ENCODE measurements at places on chromosomes 12 and 14.

- peak; percentile 90 for DNase-seq
These were observed 25.0 kb downstream of the HIP1R start for GRCh38 chr12:122860040-122860853.

GRCh38 chr12:96303653-96304052 is 96.6 kb downstream of the CDK17 start:
- no peak for DNase-seq

- DNase-seq, result no peak
These were observed 17.6 kb downstream of the CLEC14A start for GRCh38 chr14:38238332-38238731.

DNA sequence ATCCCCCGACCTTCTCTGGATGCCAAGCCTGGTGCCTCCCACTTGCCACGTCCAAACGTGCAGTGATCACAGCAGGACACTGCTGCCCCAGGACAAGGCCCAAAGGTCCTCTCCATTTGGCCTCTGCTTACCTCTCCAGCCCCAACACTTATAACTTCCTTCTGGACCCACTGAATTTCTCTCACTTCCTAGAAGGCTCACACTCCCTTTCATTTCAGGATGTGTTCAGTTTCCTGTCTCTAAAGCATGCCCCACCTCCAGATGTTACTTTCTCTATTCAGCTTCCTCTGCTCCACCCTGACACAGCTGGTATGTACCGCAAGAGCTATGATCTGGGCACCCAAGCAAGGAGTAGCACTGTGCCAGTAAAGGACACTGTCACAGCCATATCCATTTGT is 33.0 kb downstream of the CDKL1 start:
- DNase-seq, result peak; percentile 46

- no peak for DNase-seq
These were observed 111.1 kb upstream of the PLEKHA5 start for GRCh38 chr12:19018302-19018970.

- DNase-seq, result peak; percentile 17
These were observed 15.9 kb downstream of the ZNF641 start for GRCh38 chr12:48334808-48335207.

GRCh38 chr14:32404784-32405573 is 75.9 kb downstream of the AKAP6 start:
- no peak for DNase-seq

- no peak for DNase-seq
These were observed 45.9 kb upstream of the MSRB3 start for GRCh38 chr12:65232476-65233077.

- no peak for DNase-seq
These were observed 230.2 kb downstream of the SLC41A2 start for GRCh38 chr12:104727726-104728465.

DNA sequence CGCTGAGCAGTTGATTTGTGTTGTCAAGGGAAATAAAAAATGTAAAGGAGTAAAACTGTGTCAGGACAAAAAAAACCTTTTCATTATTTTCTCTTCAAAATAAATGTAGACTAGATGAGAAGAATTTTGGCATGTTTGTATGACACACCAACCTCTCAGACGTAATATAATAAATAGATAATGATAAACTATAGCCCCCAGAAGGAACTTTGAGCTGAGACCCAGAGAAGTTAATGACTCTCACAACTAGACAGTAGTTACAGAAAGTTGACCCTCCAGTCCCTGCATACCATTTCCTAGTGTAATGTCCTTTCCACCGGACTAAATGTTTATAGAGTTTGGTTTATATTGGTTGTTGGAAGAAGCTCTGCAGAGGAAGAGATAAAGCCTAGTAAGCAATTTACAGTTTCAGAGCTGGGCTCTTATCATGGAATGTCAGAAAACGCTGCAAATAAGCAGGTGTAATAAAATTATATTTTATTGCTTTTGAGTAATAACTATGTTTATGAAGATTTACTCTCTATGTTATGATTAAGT is 97.3 kb downstream of the TRHDE start:
- no peak for DNase-seq

- no peak for DNase-seq
These were observed 342.3 kb downstream of the ZFP36L1 start for GRCh38 chr14:68450391-68451120.

- DNase-seq, result no peak
These were observed 238.7 kb upstream of the OR4E1 start for GRCh38 chr14:21912367-21912766.

DNA sequence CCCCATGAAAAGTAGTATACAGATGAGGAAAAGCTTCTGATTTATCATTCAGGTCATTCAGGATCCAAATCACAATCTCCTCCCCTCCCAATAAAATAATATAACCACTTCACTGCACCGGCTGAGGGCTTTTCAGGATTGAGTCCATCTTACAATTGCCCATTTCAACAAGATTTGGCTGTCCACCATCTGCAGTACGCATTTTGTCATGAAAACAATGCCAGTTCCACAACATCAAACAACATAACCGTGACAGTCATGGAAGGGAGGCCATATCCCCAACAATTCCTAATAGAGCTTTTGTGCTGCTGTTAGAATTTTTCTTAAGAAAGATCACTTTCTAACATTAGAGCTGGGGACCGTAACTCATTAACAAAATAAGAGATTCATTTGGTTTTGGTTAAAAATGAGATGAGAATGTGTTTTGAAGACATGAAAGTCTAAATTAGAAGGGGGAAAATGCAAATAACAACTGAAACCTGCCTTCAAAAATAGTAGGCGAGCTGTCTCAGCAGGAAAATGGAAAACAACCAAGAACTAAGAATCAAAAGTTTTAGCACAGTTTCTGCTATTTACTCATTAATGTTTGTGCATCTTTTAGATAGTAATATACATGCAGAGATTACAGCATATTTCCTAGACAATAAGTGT is 38.3 kb upstream of the TMTC2 start:
- no peak for DNase-seq

- no peak for DNase-seq
These were observed 273.9 kb upstream of the RGS6 start for GRCh38 chr14:71658261-71658860.

DNA sequence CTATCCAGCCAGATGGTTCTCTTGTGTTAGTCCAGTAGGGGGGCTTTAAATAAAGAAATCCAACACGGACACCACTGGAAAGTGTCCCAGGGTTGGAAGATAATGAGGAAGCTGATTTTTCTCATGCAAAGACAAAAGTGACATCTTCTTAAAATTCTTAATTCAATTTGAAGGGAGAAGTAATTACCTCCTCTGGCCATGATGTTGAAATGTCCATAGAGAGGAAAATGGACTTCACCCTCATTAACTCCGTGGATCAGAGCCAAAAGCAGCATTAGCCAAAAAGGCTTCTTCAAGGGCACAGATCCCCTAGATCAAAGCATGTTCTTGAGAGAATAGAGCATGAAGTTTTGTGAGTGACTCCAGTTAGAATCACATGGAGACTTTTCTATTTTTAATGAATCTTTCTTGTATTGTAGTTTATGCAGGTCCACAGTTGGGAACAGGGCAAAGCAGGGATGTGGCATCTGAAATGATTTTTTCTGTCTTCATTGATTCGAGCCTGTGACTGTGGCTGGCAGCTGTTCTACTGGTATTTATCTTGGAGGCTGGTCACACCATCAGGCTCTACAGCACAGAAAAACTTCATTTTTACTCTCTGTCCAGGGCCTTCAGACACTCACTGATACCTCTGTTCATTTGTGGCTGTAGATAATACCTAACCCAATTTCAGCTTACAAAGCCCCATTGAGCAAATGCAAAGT is 1002.5 kb downstream of the AACS start:
- no peak for DNase-seq

DNA sequence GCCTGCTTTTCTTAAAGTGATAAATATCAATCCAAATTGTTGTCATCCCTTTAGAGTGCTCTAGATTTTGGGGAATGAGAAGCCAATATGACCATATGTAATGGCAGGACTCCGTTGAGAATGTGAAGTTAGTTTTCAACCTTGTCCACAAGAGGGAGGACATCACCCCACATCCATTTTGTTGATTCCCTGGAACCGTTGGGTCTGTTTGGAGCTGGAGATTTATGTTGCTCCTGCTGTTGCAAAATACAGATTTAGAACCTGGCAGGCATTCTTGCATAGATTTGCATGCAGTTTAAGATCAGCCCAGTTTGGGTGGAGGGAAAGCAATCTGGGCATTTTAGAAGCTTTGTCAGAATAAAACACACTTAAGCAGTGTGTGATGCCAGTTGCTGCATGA is 620.1 kb downstream of the NRXN3 start:
- no peak for DNase-seq

DNA sequence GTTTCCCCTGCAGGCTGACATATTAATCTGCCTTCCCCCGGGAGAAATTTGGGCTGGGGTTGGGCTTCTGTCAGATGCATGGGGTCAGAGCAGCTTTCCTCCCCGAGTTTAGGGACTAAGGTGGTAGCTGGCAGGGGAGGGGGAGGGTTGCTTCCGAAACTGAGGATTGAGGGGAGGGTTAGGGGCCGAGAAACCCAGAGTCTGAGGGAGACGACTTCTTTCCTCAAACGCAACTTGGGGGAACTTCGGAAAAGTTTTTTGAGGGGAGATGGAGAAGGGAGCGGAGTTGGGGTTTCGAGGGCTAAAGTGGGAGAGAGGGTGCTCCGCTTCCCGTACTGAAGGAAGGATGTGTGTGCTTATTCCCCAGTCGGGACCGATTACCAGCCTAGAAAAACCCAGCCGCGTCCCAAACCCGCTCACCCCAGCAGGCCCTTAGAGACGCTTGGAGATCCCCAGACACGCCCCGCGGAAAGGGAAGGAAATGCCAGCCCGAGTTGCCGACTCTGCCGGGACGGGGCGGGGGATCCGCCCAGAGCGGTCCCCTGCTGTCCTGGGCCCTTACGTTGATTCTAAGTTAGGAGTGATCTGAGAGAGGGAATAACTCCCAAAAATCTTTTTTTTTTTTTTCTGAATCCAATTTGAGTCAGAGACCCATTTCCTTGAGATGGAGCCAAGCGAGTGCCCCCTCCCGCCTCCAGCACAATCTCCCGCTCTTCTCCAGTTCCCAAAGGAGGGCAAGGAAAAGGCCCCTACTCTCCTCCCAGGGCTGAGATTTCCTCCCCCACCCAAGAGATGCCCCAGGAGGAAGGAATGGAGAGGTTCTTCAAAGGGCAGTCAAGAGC is 61.9 kb downstream of the SMUG1 start:
- DNase-seq, result peak; percentile 17

Data from activated CD4-positive, alpha-beta T cell treated with anti-CD3 and anti-CD28 coated beads, Interleukin-2, amount 50 U/mL, for 48 hours (primary cell).